ENCODE measurements at places on chromosomes 6 and 20.

DNA sequence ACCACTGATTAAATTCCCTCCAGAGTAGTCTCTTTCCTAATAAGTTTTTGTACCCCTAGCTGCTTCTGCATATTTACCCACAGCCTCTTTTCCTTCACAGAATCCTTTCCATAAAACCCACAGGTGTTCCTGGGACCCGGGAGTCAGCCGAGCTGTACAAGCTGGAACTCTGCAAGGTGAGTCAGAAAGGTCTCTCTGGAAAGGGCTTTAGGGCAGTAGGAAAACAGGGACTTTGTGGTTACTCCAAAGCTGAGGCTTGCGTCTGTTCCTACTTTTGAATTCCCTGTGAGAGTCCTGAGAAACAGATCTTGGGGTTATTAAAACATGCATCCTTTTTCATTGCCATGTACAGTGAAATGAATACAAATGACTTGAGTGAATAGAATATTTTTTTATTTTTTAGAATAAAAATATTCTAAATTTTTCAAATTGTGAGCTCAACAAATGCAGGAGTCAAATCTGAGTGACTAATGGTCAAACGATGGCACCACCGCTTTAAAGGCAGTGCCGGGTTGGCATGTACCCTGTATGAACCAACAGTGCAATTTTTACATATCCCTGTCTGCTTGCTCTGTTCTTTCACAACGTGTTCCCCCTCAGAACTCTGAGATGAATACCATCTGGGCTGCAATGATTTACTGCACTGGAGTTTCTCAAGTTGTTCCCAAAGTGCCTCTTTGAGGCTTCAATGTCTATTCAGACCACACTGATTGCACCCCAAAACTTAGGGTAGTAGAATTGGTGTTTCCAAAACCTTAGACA is 78.4 kb downstream of the GFRAL start:
- DNase-seq = no peak

DNA sequence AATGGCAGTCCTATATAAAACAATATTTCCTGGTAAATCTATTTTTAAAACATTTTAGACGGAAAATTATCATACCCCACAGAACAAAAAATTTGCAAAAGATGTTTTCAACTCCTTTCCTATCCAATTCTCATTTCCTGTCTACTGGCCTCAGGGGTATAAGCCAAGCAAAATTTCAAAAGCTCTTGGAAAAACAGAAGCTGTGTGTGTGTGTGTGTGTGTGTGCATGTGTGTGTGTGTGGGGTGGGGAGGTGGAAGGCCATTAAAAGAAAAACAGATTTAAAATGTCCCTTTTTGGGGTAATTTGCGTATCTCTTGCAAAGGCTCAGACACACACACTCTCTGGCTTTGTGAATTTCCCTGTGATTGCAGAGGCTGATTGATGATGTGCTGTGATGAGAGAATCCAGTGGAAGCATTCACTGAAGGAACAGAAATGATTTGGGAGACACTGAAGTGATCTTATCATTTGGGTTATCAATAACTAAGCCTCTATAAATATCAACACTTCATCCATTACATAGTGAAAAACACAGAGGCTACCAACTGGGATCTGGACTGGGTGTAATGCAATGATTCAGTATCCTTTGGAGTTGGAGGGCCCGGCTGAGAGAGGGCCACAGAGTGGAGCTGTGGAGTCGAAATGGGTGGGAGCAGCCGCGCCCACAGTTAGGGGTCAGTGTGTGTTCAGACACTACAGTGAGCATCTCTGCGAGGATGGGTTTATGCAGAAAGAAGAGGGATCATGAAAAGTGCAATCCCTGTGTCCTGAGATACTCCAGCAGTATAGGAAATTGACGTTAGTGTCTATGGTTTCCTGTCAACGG is 106.8 kb upstream of the PREP start:
- DNase-seq = no peak

GRCh38 chr6:94227741-94228140 is 808.4 kb upstream of the EPHA7 start:
- no peak for DNase-seq

DNA sequence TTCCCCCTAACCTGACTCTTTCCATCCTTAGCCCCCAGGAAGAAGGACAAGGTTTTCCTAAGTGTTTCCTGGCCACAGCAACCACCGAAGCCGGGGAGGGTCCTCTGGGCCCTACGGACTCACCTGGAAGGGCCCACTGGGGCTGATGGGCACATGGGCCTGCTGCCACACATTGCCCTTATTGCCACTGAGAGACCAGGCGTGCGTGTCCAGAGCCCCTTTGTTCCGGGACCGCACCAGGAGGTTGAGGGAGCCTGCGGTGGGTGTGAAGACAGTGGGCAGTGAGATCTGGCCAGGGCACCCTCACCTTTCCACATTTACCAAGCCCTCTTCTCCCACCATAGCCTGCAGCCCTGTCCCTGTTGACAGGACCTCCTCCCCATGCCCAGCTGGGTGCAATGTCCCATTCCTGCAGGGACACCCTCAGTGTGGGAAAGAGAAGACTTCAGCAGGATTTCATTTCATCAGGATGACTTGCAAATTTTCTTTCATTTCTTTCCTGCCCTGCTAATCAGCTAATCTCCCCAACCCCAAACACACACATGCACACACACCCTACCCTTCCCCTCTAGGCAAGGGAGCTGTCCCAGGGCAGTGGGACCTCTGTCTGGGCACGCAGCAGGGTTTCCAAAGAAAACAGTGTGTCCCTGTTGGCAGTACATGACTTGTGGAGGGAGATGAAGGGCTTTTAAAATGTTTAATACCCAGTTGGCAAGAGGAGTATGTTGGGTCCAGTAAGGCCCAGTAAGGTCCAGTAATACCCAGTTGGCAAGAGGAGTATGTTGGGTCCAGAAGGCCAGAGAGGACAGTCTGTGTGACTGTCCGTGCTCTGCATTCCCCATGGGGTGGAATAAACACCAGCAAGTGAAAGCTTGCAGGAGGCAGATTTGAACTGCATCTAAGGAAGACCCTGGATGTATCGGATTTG is 59.0 kb downstream of the MDGA1 start:
- DNase-seq = no peak

DNA sequence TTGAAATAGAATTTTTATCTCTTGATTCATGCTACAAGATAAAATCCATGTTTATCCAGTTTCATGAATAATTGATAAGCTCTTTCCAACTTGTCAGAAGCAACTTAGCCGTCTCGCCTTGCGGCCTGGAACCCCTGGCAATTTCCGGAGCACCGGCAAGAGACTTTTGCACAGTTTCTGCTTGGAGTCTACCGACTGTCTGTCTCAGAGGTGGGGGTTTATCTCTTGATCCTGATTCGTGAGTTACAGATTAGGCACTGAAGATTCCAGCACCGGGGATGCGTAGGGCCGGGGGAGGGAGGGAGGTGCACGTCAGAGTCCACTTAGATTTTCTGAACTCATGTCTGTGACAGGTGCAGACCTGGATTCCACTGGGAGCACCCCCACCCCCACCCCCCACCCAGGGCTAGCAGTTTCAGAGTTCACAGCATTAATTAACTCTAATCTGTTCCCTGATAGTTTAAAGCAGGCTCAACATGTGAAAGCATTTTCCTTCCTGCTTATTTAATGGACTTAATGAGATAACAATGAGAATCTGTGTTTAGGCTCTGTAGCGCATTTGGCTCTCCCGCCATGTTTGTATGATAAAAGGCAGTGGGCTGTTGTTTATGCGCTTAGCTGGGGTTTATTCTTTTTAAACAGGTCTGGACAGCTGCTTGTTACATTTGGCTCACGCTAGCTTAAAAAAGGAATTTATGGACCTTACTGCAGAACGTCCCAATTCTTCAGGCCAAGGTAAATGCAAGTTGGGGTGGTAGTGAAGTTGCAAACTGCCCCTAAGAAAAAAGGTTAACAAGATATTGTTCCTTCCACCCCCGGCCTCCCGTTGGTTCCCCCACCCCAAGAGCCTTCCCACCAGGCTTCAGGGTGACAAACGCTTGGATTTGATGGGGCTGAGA is 8.1 kb upstream of the APCDD1L start:
- DNase-seq = no peak

- DNase-seq = no peak
These were observed 65.4 kb downstream of the OR2J2 start for GRCh38 chr6:29236060-29236459.

DNA sequence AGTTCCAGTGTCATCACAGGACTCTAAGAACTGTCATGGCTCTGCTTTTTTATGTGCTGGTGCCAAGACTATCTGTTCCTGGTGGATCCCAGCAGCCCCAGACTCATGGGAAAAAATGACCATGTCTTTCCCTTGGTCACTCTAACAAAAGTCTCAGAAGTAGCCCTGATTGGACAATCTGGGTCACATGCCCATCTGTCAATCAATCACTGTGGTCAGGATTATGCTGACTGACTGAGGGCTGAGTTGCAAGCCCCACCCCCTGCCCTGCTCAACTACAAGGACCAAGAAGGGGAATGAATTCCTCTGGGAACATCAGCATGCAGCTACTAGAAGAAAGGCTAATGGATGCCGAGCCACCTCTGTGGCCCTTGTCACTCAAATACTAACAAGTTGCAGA is 91.6 kb downstream of the EDN3 start:
- DNase-seq = no peak

- no peak for DNase-seq
These were observed 54.2 kb downstream of the SYNDIG1 start for GRCh38 chr20:24523661-24524060.

GRCh38 chr20:2037296-2037914 is 43.5 kb upstream of the PDYN start:
- DNase-seq = no peak

DNA sequence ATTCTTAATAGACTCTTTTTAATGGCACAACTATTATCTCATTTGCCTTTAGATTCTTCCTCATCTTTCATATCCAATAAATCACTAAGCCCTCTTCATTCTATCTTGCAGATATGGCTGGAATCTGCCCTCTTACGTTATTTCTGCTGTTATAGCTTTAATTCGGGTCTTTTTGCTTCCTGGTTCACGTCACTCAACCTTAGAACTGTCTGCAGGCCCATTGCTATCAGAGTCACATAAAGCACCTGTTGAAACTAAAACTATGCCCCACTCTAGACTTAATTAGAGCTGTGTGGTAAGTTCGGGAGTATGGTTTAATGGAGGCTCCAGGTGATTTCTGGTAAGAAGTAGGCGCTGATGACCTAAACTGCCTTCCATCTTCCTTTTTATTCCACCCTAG is 988 bp downstream of the QRSL1 start:
- DNase-seq = no peak

GRCh38 chr6:36095497-36096391 is 34.6 kb upstream of the MAPK13 start:
- no peak for DNase-seq

GRCh38 chr6:2973676-2974075 is 2.3 kb upstream of the SERPINB6 start:
- no peak for DNase-seq

- DNase-seq = no peak
These were observed 14.0 kb downstream of the RREB1 start for GRCh38 chr6:7121700-7122241.

- DNase-seq = no peak
These were observed 121.3 kb downstream of the SLC23A2 start for GRCh38 chr20:4880051-4880450.

DNA sequence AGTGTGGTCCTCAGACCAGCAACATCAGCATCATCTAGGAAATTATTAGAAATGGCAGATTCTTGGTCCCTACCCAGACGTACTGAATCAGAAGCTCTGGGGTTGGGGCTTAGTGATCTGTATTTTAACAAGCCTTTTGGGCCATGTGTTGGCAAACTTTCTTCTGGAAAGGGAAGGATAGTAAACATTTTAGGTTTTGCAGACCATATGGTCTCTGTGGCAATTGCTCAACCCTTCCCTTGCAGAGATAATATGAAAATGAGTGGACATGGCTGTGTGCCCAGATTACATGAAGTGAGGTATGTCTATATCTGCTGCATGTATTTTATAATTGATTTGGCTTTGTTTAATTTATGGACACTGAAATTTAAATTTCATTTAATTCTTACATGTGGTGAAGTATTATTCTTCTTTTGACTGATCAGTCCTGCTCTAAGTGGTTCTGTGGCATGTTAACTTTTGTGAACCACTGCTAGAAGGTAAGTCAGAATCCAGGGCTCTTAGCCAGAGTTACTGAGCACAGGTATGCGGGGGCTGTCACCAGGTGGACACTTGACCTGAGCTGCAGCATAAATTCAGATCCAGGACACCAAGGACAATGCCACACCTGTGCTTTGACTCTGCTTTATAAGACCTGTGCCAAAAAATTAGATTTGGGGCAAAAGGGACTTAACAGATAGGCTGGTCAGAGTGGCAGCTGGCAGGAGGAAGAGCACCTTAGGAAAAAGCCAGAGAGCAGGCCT is 43.2 kb downstream of the LY86 start:
- no peak for DNase-seq

DNA sequence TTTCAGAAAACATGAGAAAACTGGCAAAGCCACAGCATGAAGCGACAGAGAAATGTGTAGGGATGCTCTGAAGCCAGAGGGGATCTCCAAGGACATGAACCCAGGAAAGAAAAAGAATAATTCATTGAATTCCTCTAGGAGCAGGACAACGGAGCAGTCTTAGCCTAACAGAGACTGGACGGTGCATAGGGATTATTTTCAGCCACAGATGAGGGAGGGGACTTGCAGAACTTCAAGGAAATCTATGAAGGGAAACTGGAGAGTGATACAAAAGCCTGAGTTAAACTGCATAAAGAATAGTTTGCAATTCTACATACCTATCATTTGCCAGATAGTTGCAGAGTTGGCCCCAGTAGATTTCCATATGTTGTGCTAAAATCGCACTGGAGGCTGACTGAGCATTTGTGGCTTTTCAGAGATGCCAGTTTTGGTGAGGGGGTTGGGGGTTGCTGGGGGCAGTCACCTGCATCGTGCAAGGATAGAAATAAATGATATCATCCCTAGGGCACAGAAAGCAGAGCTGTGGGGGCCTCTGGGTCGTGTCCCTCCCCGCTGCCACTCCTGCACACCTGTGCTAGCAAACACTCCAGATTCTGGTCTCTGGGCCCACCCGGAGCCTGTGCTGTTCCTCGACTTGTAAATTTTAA is 443.2 kb upstream of the JARID2 start:
- no peak for DNase-seq

- DNase-seq = no peak
These were observed 322.8 kb upstream of the GJE1 start for GRCh38 chr6:141809901-141810300.

- DNase-seq = no peak
These were observed 383.5 kb downstream of the PRKN start for GRCh38 chr6:162343936-162344645.

- DNase-seq = peak; percentile 72
These were observed 7.1 kb upstream of the ADGRG6 start for GRCh38 chr6:142294679-142295078.

DNA sequence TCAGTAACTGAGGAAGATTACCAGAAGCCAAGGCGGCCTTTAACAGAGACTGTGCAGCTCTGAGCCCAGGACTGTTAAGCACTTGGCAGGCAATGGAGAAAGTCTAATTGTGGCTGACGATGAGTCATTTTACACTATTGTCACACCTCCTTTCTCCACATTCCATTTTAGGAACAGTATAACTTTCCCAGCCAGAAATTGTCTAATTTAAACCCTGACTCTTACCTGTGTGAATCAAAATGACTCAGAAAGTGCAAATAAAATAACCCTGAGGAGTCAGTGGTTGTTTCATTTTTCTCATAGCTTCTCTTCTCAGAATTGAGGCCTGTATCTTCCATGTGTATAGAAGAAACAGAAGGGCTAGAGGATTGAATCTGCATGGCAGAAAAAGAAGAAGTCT is 40.0 kb upstream of the OPN5 start:
- no peak for DNase-seq

All from suppressor macrophage treated with lipopolysaccharide for 1 hour (primary cell).